ENCODE measurements at places on chromosomes 16 and 17.

DNA sequence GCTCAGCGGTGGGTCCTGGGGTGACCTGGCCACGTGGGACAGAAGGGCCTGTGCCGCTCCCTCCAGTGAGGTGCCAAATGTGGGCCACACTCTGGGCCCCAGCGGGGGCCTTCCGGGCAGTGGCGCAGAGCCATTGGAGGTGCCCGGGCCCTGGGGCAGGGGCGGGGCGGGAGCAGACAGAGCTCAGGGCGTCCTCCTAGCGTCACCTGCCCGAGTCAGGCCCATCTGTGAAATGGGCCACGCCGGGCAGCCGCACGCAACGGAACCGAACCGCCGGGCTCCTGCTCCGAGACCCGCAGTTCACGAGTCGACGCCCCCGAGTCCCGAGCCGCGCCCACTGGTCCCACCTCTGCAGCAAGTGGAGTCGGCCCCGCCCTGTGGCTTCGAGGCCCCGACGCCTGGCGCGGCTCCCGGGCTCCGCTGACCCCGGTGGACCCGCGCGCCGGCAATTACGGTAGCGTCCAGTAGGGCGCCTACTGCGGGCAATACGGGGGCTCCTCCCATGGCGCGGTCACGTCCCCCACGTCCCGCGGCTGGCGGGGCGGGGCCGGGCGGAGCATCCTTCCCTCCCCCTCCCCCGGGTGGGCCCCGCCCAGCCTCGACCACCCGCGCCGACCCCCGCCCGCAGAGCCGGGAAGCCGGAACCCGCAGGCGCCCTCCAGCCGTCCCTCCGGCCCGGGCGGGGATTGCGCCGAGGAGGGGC is 1.9 kb downstream of the SLC16A3 start:
- no peak for DNase-seq

GRCh38 chr17:11928436-11928835 is 68.8 kb downstream of the ZNF18 start:
- no peak for DNase-seq

GRCh38 chr16:31367853-31368252 is 12.9 kb downstream of the ITGAX start:
- no peak for DNase-seq

DNA sequence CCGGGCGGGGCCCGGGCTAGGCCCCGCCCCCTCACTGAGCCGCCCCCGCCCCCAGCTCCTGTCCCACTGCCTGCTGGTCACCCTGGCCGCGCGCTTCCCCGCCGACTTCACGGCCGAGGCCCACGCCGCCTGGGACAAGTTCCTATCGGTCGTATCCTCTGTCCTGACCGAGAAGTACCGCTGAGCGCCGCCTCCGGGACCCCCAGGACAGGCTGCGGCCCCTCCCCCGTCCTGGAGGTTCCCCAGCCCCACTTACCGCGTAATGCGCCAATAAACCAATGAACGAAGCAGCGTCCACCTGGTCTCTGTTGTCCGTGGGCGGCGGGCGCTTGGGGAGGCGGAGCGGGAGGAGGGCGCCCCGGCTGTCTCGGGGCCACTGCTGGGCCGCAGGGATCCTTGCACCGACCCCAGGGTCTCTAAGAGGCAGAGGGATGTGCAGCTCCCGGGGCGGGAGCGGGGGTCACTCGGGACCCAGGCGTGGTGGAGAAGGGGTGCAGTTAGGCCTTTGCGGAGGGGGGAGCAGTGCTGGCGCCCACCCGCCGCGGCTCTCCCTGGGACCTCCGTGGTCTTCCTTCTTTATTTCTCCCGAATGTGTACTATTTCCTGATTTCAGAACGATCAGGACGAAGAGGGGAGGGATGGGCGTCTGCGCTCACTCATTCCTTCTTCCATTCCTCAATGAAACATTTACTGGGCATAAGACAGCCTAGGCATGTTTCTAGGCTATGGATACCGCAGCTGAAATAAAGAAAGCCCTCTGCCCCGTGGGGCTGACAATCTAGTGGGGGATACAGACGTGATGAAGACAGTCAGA is 2.0 kb downstream of the HBZ start:
- DNase-seq, result no peak

DNA sequence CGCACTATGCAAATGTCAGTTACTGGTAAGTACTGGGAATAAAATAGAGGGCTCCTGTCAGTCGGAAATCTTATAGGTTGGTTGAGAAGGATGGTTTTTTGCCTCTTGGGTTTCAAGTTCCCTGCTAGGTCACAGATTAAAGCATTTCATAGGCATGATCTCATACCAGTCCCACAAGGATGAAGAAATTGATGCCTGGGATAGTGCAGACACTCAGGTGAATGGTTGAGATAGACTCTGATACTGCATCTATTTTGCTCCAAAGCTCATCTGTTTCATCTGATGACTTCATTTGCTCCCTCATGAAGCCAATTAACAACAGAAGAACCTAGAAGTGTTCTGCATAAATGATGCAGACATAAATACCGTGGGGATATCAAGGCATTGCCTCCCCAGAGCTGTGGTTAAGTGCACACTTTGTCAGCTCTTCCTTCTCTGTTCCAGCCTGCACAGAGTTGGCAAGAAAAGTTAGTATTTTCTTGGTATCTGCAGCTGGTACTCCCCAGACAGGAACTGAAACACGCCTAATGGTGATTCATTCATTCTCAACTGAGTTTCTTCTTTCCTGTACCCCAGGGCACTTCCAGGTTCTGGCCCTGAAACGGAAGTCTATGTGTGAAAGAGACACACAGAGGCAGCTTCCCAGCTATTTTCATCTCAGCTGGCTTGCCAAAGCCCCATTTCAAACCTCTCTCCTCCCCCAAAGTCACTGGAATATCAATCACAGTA is 418.3 kb upstream of the SALL1 start:
- no peak for DNase-seq

GRCh38 chr17:44283344-44284023 is 15.5 kb upstream of the SLC4A1 start:
- DNase-seq, result no peak
